ENCODE measurements at places on chromosomes 12 and 14. TPM values are rescaled to one million over a fixed set of nuclear protein-coding genes. Genes with fewer than 3 reads are reported as not detected.

GRCh38 chr14:85315290-85315689 lies 214.7 kb upstream of the FLRT2 start:
- no peak overlapping the region for H3K27ac ChIP-seq
- DNase-seq, result no peak
- no peaks in the 10 kb centered on the region for H3K4me1 ChIP-seq
- H3K4me3 ChIP-seq, result no peak overlapping the region

GRCh38 chr12:26153421-26154154 lies 28.8 kb upstream of the BHLHE41 start:
- H3K36me3 ChIP-seq, result no peaks in the 10 kb centered on the region
- no peaks in the 10 kb centered on the region for H3K27me3 ChIP-seq
- no peak overlapping the region for H3K4me3 ChIP-seq
- no peak for DNase-seq

DNA sequence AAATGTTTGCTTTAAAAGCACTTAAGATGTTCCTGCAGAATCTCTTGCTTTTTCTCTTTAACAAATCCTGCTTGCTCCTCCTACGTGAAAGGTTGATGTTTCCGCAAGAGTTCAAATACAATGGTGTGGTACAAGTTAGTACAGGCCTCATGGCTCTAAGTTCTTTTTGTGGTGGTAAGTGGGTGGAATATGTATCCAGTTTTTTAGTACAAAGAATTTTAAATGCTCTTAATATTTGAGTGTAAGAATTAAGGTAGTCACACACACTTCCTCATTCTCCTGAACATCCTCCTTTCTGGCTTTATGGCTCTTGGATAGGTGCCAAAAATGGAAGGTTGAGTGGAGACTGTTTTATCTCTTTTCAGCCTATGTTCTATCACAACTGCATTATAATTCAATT lies 1.8 kb downstream of the OTOGL start:
- no peak for DNase-seq
- no peak overlapping the region for H3K27ac ChIP-seq
- H3K4me3 ChIP-seq, result no peak overlapping the region

GRCh38 chr14:97948841-97949240 lies 1151.7 kb downstream of the VRK1 start:
- H3K27ac ChIP-seq, result no peak overlapping the region
- no peak for DNase-seq
- no peaks in the 10 kb centered on the region for H3K36me3 ChIP-seq
- H3K27me3 ChIP-seq, result no peaks in the 10 kb centered on the region
- H3K4me1 ChIP-seq, result no peaks in the 10 kb centered on the region

- no peak overlapping the region for H3K27ac ChIP-seq
- no peaks in the 10 kb centered on the region for H3K4me1 ChIP-seq
- no peak overlapping the region for H3K4me3 ChIP-seq
- no peak for DNase-seq
Measured at GRCh38 chr12:3968523-3968922, 95.3 kb upstream of the PARP11 start.

GRCh38 chr12:132824053-132824452 lies 4.6 kb downstream of the GOLGA3 start:
- H3K27ac ChIP-seq, result no peak overlapping the region
- no peak overlapping the region for H3K4me3 ChIP-seq
- H3K36me3 ChIP-seq, result peaks cover 21% of the 10 kb centered on the region
- H3K27me3 ChIP-seq, result no peaks in the 10 kb centered on the region
- H3K4me1 ChIP-seq, result no peaks in the 10 kb centered on the region
- no peak for DNase-seq

GRCh38 chr12:81412940-81413339 lies 335.1 kb downstream of the ACSS3 start:
- no peak overlapping the region for H3K4me3 ChIP-seq
- no peak for DNase-seq
- no peaks in the 10 kb centered on the region for H3K27me3 ChIP-seq
- no peak overlapping the region for H3K27ac ChIP-seq

DNA sequence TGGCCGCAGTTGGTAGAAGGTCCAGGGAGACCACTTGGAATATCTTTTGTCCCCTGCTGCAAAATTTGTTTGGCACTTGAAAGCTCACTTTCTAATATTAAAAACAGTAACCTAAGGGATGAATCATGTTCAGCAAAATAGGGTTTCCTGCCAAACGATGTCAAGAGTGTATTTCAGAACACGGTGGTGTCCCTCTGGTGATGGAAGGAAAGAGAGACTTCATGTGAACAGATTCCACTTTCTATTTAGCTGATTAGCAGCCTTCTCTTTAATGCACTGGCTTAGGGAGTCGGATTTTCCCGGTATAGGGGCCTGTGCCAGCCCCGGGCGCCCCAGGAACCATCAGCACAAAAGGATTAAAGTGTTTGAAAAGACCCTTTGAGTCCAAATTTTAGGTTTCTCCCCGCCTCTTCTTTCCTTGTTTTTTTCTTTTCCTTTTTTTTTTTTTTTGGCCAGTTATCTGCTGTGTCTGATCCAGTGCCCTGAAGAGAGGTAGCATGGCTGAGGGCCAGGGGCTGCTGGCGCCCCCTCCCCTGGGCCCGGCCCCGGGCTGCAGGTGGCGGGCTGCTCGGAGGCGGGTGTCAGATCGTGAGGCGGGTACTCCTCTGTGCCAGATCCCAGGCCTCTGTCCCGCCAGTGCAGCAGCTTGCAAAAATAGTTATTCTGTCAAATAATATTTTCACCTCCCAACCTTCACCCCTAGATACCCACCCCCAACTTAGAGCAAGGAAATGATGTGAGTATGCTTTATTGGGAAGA lies 88.3 kb downstream of the TESC start:
- no peaks in the 10 kb centered on the region for H3K36me3 ChIP-seq
- H3K4me1 ChIP-seq, result peaks cover 4% of the 10 kb centered on the region
- H3K4me3 ChIP-seq, result no peak overlapping the region
- peak overlapping the region; percentile 76 for H3K27ac ChIP-seq
- H3K27me3 ChIP-seq, result no peaks in the 10 kb centered on the region

DNA sequence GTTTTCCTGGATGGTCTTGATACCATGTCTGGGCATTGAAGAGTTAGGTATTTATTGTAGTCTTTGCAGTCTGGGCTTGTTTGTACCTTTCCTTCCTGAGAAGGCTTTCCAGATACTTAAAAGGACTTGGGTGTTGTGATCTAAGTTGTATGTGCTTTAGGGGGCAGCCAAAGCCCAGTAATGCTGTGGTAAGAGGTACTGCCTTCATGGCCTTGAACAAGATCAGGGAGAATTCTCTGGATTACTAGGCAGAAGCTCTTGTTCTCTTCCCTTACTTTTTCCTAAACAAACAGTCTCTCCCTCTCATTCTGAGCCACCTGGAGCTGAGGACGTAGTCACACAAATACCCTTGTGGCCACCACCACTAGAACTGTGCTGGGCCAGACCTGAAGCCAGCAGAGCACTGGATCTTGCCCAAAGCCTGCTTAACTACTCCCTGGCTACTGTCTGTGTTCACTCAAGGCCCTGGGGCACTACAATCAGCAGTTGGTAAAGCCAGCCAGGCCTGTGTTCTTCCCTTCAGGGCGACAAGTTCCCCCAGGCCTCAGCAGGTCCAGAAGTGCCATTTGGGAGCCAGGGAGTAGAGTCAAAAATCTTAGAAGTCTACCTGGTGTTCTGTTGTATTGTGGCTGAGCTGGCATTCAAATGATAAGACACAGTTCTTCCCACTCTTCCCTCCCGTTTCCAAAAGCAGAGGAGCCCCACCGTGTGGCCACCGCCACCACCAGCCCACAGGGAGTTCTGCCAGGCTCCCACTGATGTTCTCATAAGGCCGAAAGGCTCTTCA lies 11.4 kb downstream of the PRORP start:
- H3K4me1 ChIP-seq, result no peaks in the 10 kb centered on the region
- no peak overlapping the region for H3K4me3 ChIP-seq
- no peak for DNase-seq

DNA sequence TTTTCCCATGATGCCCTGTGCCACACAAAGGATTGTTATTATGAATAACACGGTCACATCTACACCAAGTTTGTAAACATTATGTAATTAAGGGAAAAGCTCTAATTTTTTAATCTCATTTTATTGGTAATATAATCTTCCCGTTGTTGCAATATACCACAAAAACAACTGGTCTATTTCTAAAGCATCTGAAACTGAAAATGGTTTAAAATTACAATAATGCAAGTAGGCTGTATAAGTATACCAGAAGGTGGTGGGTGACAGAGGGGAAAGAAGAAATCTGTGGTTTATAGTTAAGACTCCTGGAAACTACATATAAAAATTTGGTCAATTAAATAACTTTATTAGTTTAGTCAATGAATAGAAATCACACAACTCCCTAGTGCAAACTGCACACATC lies 5.2 kb downstream of the DDHD1 start:
- no peak for DNase-seq
- 0 out of 2 replicates have a peak, but pooled peaks cover 5% of the 10 kb centered on the region for H3K4me1 ChIP-seq
- no peak overlapping the region for H3K27ac ChIP-seq
- no peak overlapping the region for H3K4me3 ChIP-seq
- no peaks in the 10 kb centered on the region for H3K27me3 ChIP-seq

DNA sequence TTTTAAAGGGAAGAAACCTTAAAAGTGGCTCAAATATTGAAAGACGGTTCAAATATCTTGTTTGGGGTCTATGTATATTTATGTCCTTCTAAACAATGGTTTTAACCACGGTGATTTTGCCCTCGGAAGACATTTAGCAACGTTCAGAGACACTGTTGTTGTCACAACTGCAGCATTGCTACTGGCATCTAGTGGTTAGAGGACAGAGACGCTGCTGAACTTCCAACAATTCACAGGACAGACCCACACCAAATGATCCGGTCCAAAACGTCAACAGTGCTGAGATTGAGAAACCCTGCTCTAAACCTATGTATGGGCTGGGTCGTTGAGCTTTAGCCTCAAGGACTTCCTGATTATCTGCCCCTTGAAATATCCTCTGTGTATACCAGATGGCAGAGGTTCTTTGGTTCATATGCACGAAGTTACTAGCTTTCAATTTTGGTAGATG lies 1.7 kb downstream of the ANGEL1 start:
- peaks cover 28% of the 10 kb centered on the region for H3K36me3 ChIP-seq
- no peaks in the 10 kb centered on the region for H3K27me3 ChIP-seq
- H3K4me1 ChIP-seq, result peaks cover 3% of the 10 kb centered on the region
- no peak for DNase-seq

GRCh38 chr12:116339062-116339461 lies 61.6 kb upstream of the MED13L start:
- H3K27ac ChIP-seq, result no peak overlapping the region
- no peak for DNase-seq
- H3K4me1 ChIP-seq, result peaks cover 3% of the 10 kb centered on the region
- H3K4me3 ChIP-seq, result no peak overlapping the region
- no peaks in the 10 kb centered on the region for H3K36me3 ChIP-seq

GRCh38 chr14:96852823-96853422 lies 55.7 kb downstream of the VRK1 start:
- DNase-seq, result no peak
- no peaks in the 10 kb centered on the region for H3K4me1 ChIP-seq
- no peak overlapping the region for H3K27ac ChIP-seq
- H3K27me3 ChIP-seq, result no peaks in the 10 kb centered on the region
- H3K36me3 ChIP-seq, result peaks cover 22% of the 10 kb centered on the region

RNASE7 gene
- not detected for total RNA-seq

SERPINA1 gene
- not detected for total RNA-seq

AMN gene
- total RNA-seq, result 0.99 TPM

RPL10L gene
- not detected for total RNA-seq

ITPK1 gene
- total RNA-seq, result 148 TPM

CCDC197 gene
- not detected for total RNA-seq

MYH6 gene
- not detected for total RNA-seq

GLT1D1 gene
- total RNA-seq, result 3.6 TPM
